ENCODE measurements at places on chromosomes 11 and 22.

- DNase-seq: peak; percentile 32
Observed at GRCh38 chr11:3614742-3615171, 27.0 kb downstream of the ART5 start.

- no peak for DNase-seq
Observed at GRCh38 chr11:12573707-12574485, 100.3 kb upstream of the TEAD1 start.

GRCh38 chr11:101860696-101861427 lies 53.9 kb upstream of the CEP126 start:
- no peak for DNase-seq

DNA sequence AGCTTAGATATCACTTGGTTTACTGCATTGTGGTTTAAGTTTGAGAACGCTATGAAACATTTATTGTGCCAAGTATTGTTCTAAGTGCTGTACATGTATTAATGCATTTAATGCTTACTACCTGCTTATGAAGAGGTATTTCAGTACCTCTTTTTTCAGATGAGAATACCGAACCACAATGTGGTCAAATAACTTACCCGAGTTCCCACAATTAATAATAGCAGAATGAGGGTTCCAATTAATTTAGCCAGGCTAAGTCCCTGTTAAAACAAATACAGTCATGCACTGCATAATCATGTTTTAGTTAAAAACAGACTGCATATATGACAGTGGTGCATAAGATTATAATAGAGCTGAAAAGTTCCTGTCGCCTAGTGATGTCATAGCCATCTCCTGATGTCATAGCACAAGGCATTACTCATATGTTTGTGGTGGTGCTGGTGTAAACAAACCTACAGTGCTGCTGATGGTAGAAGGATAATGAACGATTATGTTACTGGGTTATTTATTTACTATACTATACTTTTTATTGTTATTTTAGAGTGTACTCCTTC lies 4.3 kb downstream of the ZC3H12C start:
- no peak for DNase-seq

- DNase-seq: no peak
Observed at GRCh38 chr11:111408789-111409727, 30.0 kb upstream of the POU2AF1 start.

- no peak for DNase-seq
Observed at GRCh38 chr22:22164541-22165272, 79.9 kb upstream of the VPREB1 start.

- DNase-seq: no peak
Observed at GRCh38 chr11:35911013-35911412, 32.8 kb upstream of the LDLRAD3 start.

- DNase-seq: no peak
Observed at GRCh38 chr11:27370374-27370773, 7.4 kb upstream of the CCDC34 start.

DNA sequence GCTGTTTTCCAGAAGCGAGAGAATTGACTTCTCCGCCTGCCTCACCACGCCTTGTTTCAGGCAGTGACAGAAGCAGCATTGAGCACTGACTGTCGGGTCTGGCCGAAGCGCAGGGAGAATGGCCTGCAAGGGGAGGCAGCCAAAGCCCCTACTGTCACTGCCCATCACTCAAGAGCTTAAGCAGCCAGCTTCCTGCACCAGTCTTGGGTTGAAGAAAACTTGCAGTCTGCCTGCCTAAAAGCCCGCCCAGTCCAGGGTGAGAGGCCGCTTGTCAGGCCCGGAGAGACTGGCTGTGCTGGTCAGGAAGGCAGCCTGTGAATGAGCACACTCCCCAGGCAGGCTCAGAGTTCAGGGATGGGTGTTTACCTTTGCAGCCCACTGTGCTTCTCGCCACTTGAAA lies 108.3 kb downstream of the PKNOX2 start:
- no peak for DNase-seq

GRCh38 chr11:35288817-35289541 lies 130.4 kb downstream of the SLC1A2 start:
- no peak for DNase-seq
